ENCODE measurements at places on chromosomes 3 and 15.

DNA sequence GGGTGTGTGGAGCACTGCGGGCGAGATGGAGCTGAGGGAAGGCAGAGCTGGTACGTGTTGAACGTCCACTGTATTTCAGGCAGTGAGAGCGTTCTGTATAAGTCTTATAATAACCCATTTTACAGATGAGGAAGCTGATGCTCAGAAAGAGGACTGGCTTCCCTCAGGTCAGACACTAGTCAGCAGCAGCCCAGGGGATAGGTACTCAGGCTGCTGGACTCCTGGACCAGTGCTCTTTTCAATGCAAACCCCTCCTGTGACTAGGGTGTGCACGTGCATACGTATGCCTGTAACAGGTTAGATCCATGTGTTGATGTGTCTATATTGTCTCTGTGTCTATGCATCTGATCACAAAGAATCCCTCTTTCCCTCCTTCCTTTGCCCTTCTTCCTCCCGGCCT, 8.3 kb upstream of the IL16 start:
- no peak for DNase-seq

- DNase-seq = no peak
Observed at GRCh38 chr15:43534897-43535296, 17.5 kb downstream of the MAP1A start.

DNA sequence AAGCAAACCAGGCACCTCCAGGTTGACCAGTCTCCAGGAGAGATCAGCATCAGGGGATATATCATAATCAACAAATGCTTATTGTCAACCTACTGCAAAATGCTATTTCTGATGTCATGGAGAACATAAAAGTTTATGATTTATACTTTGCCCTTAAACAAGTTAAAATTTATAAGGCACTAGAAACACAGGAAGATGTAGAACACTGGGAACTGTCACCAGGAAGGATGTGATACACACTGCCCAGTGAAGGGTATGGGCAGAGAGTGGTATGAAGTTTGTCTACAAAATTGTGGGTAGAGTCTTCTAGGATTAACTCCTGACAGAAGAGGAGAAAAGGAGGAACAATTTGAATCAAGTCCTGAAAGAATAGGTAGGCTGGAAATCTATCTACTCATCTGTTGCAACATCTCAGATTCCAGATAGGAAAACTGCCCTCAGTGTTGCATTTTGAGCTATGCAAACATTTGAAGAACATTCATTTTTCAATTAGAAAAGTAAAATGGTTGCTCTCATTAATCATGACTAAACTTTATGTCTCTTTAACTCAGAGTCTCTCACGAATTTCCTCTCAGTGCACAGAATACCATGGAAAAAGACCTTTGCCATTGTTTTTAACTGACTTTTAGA, 105.9 kb upstream of the SKOR1 start:
- DNase-seq = no peak

GRCh38 chr15:73240866-73241499, 127.8 kb downstream of the HCN4 start:
- DNase-seq = peak; percentile 50

DNA sequence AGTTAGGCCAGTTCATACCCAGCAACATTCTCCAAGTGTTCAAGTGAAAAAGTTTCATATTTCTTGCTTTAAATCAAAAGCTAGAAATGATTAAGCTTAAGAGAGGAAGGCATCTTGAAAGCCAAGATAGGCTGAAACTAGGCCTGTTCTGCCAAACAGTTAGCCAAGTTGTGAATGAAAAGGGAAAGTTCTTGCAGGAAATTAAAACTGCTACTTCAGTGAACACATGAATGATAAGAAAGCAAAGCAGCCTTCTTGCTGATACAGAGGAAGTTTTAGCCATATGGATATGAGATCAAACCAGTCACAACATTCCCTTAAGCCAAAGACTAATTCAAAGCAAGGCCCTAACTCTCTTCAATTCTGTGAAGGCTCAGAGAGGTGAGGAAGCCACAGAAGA, 274.7 kb downstream of the TUSC7 start:
- DNase-seq = no peak

DNA sequence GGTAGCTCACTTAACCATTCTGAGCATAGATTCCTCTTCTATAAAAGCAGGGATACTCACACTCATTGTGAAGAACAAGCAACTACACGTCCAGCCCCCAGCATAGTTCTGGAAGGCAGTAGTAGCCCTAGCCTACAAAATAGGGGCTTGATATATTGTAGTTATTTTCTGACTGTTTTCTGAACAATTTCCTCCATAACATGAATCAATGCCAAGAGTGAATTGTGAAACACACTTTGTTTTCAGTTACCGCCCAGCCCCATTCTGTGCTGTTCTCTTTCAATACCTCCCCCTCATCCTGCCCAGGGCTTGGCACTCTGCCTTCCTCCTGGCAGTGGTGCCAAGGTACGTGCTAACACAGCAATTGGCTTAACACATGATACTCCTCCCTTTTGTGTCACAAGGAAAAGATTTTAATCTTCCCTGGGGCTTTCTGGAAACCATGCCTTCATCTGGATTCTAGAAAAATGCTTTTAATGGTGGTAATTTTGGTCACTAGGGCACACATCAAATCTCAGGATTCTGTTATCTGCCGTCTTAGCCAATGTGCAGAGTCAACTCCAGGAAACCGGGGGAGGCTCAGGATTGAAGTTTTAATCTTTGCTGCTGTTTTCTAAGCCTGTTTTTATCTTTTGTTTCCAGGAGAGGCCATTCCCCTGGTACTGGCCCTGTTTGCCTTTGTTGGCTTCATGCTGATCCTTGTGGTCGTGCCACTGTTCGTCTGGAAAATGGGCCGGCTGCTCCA, 37.2 kb downstream of the IL20RB start:
- no peak for DNase-seq

DNA sequence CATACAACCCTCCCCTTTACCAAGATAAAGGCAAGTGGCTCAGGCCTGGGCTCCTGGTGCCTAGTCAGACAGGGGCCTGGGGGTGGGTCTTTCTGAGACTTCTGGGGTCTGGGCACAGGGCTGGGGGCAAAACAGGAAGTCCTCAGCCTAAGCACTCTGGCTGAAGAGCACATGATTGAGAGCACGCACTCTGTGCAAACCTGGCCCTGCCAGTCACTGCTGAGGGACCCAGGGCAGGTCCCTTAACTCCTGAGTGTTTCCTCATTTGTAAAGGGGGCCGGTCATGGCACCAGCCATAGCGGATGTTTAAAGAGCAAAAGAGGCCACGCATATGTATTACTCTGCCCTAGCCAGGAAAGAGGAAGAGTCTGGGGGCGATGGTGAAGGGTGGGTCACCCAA, 16.0 kb downstream of the TKT start:
- no peak for DNase-seq

- DNase-seq = no peak
Observed at GRCh38 chr3:83928391-83928790, 1030.4 kb upstream of the CADM2 start.

- no peak for DNase-seq
Observed at GRCh38 chr3:58627570-58627885, 39.0 kb downstream of the FAM3D start.

GRCh38 chr3:133408961-133409360, 9.1 kb downstream of the BFSP2 start:
- no peak for DNase-seq

GRCh38 chr3:22893101-22893500, 310.0 kb upstream of the UBE2E2 start:
- DNase-seq = no peak

- DNase-seq = no peak
Observed at GRCh38 chr3:24158761-24159454, 213.8 kb downstream of the NR1D2 start.

DNA sequence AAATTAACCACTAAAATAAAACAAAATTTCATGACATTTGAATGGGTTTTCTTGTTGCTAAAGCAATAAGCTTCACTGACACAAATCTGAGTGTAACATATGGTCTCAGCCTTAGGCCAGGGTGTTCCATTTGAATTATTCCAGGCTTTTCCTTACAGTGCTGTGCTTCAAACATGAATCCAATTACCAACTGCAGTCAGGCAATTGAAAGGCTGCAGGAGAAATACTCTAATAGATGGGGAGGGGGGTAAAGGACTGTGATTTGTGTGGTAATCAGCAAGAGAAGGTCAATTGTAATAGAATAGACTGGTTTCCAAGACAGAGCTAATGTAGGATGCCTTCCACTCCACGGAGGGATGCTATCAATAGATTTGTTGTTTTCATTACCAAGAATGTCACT, 466.7 kb downstream of the C3orf38 start:
- peak; percentile 37 for DNase-seq

DNA sequence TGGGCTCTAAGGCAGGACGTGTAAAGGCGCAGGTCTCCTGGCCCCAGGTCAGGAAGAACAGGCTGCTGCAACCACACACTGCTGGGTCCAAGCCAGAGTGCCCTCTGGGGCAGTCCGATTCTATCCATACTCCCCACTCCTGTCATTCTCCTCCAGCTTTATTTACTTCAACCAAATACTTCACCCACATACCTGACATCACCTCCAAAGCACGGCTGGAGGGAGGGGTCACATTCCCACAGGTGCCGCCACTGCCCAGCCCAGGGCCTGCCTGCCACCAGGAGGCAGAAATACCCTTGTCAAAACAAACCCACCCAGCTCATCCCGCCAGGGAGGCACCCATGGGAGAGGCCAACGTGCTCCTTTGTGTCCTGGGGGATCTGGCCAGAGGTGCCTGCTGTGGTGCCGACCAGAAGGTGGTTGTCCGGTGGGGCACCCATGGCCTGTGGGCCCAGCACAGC, 100.4 kb downstream of the DAPK2 start:
- no peak for DNase-seq

GRCh38 chr3:133459400-133459799, 59.5 kb downstream of the BFSP2 start:
- DNase-seq = no peak

DNA sequence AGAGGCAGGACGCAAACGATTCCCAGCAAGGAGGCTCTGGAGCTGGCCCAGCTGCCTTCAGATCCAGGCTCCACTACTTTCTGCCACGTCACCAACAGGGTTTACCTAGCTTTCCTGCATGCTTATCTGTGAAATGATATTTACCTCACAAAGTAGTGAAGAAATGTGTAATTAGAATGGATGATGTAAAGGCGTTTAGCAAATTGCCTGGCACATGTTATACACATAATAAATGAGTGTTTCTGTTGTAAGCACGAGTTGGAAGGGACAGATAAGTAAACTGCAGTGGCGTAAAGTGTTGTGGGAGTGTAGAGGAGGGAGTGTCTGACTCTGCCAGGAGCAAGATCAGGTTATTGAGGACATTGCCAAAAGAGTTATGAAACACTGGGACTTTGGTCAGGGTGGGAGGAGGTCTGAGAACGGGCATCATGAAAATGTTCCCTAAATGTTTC, 3.5 kb upstream of the CHAC1 start:
- DNase-seq = no peak

GRCh38 chr15:92917598-92918407, 17.7 kb downstream of the CHD2 start:
- peak; percentile 87 for DNase-seq

DNA sequence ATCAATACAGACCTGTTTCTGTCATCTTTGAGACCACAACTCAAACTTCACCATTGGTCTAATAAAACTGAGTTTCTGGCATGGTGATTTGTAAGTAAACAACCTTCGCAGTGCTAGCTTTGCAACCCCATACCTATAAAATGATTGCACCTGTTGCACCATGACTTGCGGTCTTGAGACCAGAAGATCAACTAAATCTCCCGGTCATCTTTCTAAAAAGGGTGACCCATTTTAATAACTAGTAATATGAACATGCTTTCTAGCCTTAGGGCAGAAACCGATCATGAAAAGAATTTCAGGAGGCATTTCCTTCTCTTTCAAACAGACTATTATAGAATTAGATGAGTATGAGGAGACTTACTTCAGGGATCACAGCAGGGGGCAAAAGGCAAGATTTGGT, 151.9 kb upstream of the ZNF385D start:
- no peak for DNase-seq

DNA sequence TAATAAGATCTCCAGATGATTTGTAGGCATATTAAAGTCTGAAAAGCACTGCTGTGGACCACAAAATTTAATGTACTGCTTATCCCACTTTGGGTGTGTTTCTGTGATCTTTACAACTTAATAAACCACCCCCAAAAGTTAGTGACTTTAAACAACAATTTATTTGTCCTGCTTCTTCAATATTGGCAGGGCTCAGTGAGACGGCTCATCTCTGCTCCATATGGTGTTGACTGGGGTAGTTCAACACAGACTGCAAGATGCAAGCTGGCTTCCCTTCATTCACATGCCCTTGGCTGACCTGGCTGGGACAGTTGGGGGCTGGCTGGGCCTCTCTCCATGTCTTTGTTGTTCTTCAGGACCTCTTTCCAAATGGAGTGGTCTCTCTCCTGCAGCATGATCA, 337.8 kb downstream of the FHIT start:
- no peak for DNase-seq

DNA sequence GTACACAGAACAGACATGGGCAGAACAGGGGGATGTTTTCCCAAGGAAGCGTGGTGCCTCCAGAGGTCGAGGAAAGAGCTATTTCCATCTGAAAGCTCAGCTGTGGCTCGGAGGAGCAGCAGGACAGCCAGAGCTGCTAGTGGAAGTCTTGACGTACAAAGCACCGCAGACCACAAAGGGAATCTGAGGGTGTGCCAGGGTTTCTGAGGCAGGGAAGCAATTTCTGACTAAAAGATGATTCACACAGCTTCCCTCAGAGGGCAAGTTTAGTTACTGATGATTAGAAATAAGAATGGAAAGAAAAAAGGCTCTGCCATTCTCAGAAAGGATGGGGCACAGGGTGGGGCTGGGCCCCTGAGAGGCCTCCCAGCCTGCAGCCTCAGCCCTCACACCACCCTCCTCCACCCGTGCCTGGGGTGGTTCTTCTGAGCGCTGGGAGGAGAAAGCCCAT, 45.8 kb upstream of the SEC13 start:
- DNase-seq = peak; percentile 61

GRCh38 chr3:55226696-55227095, 260.4 kb downstream of the WNT5A start:
- DNase-seq = no peak

DNA sequence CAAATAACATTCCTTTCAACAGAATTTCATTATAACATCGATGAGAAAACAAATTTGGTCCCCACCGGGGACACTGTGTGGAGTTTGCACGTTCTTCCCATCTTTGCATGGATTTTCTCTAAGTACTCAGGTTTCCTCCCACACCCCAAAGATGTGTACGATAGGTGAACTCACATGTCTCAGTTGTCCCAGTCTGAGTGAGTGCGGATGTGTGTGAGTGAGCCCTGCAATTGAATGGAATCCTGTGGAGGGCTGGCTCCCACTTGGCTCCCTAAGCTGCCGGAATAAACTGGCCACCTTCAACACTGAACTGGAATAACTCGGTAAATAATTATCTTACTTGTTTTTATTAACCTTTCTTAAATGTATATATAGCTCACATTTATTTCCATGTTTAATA, 77.0 kb downstream of the TRANK1 start:
- DNase-seq = no peak

Data from retina (tissue), 1 donor.